Activated CD4-positive, alpha-beta T cell treated with anti-CD3 and anti-CD28 coated beads for 4 hours (primary cell): ENCODE measurements at places on chromosomes 2 and 18.

DNA sequence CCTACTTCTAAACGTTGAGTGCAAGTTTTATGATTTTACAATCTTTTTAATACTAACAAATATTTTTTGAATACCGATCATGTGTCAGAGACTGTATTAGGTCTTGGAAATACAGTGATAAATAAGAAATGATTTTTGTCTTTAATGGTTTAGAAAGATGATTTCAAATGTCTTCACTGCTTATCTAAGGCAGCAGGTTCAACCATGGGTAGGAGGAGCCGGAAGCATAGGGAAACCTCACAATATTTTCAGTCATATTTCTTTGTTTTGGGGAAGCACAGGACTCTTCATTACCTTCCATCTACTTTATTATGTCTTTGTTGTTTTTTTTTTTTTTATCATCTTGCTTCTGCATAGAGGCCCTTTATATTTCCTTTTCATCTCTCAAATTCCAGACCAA is 165.2 kb upstream of the EPC2 start:
- no peak for DNase-seq

DNA sequence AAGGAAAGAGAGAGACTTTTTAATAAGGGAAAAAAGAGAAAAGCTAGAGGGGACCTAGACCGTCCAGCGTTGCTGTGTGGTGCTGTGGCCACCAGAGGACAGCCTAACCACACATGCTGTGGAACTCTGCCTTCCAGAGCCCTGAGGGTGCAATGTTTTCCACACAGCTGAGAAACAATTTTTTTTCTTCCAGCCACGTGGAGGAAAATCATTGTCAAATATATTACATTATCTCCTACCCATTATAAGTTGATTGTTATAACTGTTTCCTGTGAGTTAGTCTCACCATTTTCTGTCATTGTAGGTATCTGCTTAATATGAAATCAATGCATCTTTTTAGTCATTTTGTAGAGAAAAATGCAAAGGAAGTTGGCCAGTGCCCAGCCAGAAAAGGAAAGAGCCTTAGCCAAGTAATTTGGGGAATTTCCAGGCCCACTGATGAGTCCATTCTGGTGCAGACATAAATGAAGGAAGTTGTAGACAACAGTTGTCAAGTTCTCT is 5.9 kb upstream of the MRPL19 start:
- DNase-seq = peak; percentile 31

DNA sequence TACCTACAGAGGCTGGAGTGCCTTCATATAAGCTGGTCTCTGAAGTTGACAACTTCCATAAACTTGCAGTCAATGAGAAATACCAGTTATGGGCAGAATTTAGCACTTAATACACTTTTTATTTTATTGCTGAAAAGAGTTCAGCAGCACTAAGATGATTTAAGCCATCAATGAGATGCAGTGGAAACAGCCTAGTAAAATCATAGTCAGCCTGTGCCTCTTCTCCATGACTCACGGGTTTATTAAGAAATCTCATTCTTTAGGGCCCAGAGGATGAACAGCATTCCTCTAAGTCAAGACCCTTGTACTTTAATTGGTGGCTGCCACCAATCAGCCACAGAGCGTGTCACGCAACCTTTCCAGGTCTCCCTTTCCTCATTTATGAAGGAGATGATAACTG is 1357.9 kb upstream of the CELF4 start:
- no peak for DNase-seq

- no peak for DNase-seq
Observed at GRCh38 chr2:101981504-101981903, 10.3 kb upstream of the IL1R2 start.

DNA sequence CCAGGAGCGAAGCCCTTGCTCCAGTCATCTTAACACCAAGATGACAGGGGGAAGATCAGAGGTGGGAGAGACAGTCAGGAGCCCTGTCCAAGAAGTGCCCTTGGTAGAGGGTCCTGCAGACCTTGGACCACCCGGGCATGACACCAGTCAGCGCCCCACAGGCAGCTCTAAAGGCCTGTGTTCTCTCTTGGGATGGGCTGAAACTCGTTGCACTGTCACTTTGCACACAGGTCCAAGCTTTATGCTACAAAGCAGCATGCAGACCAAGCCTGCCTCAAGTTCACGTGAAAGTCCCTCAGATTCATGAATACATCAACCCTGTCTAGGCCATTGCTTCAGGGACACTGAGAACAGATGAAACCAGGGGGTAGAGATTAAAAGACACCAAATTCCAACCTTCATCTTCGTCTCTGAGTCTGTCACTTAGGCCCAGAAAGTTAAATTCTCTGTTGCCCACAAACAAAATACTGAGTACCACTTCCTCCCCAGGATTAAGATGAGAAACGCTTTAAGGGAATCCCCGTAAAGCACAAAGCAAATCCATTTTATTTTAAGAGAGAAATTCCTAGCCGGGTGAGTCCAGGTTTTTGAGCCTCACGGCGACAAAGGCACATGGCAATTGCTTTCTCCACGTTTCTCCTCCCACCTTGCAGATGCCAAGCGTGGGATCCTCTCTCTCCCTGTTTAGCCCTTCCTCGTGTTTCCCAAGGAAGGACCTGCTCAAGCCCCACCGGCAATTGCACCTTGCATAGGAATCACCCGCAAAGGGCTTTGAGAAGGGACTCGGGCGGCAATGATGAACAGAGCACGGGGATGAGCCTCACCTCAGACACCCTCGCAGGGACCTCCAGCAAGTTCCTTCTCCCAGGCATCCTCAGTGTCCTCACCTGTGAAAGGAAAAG is 75.0 kb upstream of the ID2 start:
- no peak for DNase-seq

DNA sequence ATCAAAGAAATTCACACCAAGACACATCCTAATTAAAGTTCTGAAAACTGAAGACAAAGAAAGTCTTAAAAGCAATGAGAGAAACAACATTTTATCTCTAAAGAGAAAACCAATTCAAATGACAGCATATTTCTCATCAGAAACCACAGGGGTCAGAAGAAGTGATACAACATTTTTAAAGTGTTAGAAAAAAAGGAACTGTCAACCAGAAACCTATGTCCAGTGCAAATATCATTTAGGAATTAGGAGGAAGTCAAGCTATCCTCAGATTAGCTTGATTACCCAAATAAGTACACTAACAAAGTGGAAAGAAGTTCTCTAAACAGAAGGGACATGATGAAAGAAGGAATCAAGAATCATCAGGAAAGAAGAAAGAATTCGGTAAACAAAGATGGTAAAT is 59.5 kb upstream of the BCL2L11 start:
- no peak for DNase-seq

DNA sequence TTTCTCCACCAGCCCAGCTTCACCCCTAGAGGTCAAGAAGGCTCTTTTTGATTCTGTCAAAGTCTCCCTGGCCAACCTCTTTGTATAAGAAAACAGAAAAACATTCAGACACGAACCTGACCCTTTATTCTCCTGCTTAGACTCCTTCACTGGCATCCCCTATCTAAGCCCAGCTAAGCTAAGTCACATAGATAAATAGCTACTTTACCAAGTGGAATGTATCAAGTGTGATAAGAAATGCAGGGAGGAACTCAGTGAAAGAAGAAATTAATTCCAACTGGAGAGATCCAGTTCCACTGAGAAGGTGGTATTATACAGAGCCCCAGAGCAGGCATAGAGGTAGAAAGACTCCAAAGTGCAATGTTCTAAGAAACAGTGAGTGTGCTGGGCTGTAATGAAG is 489.5 kb downstream of the TNS1 start:
- no peak for DNase-seq

DNA sequence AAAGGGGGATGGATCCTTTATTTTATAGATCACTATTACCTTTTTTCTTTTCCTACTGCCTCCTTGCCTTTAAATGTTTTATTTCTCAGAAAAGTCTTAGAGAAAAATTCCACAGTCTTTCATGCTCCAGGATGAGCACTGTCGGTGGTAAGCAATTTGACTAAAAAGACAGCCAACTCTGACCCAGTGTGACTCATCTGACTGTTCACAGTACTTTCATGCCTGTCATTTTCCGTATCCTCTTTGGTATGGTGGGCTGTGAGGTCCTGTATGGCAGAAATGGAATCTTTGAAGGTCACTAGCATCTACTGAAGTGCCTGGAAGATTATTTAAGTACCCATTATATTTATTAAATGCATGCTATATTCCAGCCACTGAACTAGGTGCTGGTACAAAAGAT is 2.1 kb upstream of the RFTN2 start:
- no peak for DNase-seq

- DNase-seq = peak; percentile 4
Observed at GRCh38 chr2:191302459-191303139, 57.4 kb downstream of the MYO1B start.

GRCh38 chr2:181846399-181847197 is 44.9 kb upstream of the ITPRID2 start:
- DNase-seq = no peak

GRCh38 chr18:28650860-28651259 is 473.9 kb upstream of the CDH2 start:
- no peak for DNase-seq

GRCh38 chr2:76296438-76296837 is 585.7 kb upstream of the GCFC2 start:
- no peak for DNase-seq

DNA sequence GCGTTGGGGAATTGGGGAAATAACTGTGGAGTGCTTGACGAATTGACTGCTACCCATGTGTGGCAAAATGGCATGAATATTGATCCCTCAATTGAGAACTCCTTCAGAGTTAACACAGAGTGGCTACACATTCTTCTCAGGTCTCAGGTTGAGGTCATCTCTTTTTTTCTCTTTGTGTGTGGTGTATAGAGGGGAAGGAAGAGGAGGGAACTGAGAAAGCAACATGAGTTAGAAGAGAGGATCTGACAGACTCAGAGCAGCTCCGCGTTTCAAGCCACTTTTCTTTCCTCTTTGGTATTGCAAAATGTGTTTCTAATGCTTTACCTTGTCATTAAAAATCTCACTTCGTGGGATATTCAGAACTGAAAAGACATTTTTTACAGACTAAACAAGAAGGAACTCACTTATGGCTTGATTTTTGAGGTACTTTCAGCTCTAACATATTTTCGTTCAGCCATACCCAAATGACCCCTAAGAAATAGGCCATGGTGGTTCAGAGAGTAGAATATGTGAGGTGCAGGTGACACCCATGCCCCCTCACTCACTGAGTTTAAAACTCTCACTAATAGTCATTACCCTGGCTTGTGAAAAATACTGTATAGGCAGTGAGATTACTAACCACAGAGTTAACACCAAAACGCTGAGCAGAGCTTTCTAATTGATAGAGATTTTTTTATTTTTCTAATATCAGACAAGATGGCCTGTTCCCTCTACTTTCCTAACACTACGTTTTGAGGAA is 22.5 kb downstream of the STAT4 start:
- DNase-seq = no peak

DNA sequence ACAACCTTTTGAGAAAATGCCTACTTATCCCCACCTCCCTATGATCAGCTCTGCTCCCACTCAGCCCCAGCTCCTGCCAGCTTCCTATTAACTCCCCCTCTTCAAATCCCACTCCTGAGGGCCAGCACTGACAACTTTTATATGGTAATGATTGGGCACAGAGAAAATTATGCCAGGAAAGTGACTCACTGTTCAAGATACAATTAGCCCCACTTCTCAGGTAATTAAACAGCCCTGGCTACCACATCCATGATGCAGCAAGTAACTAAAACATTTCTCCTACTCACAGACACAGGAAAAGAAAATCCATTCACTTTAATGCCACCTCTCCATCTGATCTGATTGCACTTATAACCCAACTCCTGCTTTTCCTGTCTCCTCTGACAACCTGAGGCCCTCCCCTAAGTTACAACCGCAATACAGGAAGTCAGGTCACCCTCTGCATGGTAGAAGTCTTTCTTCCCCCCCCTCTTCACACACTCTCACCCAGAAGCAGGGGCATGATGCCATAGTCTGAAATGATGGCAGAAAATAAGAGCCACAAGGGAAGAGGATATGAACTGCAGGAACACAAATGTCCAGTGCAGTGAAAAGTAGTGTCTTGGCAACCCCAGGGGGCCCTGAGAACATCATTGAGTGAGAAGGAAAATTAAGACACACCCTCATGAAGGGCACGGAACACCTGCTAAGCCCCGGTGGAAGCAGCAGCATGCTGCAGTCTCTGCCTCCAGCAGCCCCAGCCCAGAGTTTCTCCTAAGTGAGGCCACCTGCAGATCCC is 54.4 kb downstream of the STK39 start:
- DNase-seq = peak; percentile 23

GRCh38 chr2:240464514-240465241 is 29.2 kb downstream of the GPC1 start:
- no peak for DNase-seq

GRCh38 chr2:119425119-119425405 is 6.6 kb upstream of the TMEM37 start:
- DNase-seq = no peak

- no peak for DNase-seq
Observed at GRCh38 chr2:115305712-115306111, 863.3 kb downstream of the DPP10 start.

DNA sequence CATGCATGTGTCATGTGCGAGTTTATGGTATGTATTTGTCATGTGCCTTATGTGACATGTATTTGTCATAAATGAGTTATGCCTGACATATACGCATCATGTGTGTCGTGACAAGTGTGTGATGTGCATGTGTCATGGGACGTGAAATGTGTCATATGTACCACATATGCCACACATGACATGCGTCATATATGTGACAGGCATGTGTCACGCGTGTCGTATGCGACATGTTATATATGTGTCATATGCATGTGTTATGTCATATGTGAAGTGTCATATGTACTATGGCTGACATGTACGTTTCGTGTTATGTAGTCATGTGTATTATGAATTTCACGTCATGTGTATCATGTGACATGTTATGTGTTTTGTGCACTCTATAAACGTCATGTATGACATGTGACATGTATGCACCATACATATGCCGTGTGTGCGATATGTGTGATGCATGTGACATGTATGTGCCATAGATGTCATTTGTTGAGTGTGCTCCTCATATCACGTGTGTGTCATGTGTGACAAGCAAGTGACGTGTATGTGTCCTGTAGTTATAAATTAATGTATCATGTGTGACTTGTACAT is 2152.3 kb upstream of the PIK3C3 start:
- DNase-seq = no peak

GRCh38 chr2:99471654-99472599 is 17.9 kb downstream of the REV1 start:
- no peak for DNase-seq

- no peak for DNase-seq
Observed at GRCh38 chr2:11405599-11406266, 60.2 kb downstream of the E2F6 start.

- no peak for DNase-seq
Observed at GRCh38 chr2:133568598-133568997, 335 bp upstream of the NCKAP5 start.

DNA sequence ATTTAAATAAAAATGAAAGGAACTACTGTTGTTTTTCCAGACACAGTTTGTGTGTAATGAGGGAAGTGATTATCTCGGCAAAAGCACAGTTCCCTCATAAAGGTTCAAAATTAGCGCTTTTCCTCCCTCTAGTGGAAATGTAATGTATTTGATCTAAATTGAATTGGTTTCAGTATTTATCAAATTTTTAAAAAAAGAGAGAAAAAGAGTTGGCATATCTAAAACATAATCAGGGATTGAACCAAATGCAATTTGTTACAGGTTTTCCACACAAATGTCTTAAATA is 37.5 kb downstream of the CMPK2 start:
- no peak for DNase-seq
